ENCODE measurements at places on chromosomes 4 and X.

DNA sequence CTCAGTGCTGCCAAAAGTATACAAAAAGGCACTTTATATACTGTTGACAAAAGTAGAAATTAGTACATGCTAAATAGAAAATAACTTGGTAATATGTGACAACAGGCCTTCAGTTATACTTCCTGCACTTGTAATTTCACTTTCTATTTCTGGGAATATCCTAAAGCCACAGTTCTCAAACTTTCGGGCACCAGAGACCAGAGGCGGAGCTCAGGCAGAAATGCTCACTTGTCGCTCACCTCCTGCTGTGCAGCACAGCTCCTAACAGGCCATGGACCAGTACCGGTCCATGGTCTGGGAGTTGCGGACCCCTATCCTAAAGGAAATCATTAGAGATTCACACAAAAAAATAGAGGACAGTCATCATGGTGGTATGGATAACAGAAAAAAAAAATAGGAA, 25.7 kb downstream of the ACSL4 start:
- DNase-seq, result no peak

GRCh38 chr4:5554376-5554775, 154.0 kb downstream of the EVC2 start:
- DNase-seq, result no peak

DNA sequence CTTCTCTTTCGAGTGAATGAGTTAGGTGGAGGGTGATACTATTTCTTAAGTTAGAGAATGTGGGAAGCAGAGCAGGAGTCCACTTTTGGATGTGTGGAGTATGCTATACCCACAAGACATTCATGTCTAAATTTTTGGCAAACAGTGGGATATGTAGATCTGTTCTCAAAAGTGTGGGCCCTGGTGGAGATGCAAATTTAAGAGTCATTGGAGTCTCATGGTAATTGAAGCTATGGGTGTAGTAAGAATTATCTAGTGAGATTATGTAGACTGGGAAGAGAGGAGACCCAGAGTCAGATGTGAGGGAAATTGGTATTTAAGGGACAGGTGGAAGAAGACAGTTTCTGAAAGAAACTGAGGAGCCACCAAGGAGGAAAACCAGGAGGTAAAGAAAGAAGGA, 7.0 kb downstream of the CEP135 start:
- DNase-seq, result no peak

DNA sequence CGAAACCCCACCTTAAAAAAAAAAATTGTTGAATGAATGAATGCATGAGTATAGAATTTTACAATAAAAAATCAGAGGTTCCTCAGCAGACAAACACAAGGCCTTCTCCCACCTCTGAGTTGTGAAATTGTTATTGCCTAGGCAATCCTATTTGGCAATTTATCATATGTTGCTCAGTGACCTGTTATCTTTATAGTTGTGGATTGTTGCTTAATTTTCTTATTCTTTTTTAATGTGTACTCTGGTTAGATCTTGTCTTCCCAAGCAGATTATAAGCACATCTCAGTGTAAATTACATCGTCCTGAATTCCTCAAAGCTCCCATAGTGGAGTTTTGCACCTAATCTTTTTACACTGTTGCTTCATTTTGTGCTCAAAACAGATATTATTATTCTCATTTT, 71.9 kb downstream of the RBM47 start:
- no peak for DNase-seq

- DNase-seq, result no peak
Measured at GRCh38 chr4:39700554-39700953, 2.6 kb downstream of the UBE2K start.

DNA sequence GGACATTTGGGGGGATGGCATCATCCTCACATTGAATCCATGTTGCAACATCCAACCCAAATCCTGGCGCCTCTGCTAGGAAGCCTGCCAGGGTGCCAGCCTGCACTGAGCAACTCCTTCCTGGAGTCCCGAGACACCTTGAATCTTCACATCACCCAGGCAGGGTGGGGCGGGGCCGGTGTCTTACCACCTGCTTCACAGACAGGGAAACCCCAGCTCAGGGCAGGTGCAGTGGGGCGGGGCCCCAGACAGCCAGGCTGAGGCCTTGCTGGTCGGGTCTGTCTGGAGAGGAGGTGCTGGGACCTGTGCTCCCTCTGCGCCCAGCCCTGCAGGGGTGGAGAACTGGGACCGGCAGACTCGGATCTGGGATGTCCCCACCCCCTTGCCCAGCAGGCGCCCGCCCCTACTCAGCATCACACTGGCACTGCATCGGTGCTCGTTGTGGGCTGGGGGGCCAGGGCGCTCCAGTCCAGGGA, 31.5 kb upstream of the HTRA3 start:
- no peak for DNase-seq

DNA sequence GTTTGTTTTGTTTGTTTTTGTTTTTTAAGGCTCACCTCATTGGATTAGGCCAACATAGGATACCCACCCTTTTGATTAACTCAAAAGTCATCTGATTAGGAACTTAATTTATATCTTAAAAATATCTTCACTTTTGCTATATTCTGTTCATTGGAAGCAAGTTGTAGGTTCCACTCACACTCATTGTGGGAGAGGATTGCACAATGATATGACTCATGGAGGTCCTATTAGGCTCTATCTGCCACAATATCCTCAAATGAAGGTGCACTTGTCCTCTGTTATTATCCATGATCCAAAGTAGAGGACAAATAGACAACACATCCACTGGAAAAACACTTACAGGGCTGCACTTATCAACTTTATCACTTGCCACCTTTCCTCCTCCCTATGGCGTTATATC, 60.5 kb upstream of the ADAMTS3 start:
- no peak for DNase-seq

DNA sequence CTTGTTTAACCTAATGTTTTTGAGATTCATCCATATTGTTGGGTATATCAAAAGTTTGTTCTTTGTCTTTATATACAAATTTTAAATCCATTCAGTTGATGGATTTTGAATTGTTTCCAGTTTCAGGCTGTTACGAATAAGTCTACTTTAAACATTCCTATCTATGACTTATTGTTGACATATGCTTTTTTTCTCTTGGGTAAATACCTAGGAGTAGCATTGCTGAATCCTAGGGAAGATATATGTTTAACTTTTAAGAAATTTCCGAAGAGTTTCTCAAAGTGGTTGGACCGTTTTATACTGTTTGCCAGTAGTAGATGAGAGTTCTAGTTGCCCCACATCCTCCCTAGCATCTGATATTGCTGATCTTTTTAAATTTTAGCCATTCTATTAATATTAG, 60.9 kb upstream of the IL13RA1 start:
- DNase-seq, result no peak

- DNase-seq, result no peak
Measured at GRCh38 chr4:108681321-108681809, 31.0 kb downstream of the OSTC start.

GRCh38 chrX:81259020-81259713, 57.3 kb downstream of the SH3BGRL start:
- DNase-seq, result no peak

- no peak for DNase-seq
Measured at GRCh38 chr4:7037425-7037824, 5.7 kb upstream of the TADA2B start.
